Stimulated activated naive CD4-positive, alpha-beta T cell (primary cell): ENCODE measurements at places on chromosomes 6 and 20.

- no peak for DNase-seq
Observed at GRCh38 chr20:53163486-53163885, 191.3 kb downstream of the TSHZ2 start.

- DNase-seq = no peak
Observed at GRCh38 chr6:92362404-92362803, 1057.0 kb downstream of the EPHA7 start.

- DNase-seq = no peak
Observed at GRCh38 chr6:53604623-53605190, 59.8 kb upstream of the GCLC start.

GRCh38 chr6:130366107-130367005 is 539 bp downstream of the TMEM200A start:
- DNase-seq = no peak

DNA sequence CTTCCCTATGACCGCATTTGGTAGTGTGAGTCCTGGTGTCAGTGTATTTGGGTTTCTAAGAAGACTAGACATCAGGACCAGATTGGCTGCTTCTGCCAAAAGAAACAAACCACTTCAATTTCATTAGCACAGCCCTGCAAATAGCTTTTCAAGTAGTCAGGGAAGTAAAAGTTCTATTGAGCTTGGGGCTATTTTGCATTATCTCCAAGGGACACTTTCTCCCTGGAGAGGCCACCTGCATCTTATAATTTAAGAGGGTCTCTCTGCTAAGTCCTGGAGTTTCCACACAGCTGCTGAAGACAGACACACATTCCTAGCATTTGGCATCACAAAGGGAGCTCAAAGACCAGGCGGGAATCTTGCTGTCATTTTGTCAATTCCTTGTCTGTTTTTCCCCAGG is 141.2 kb downstream of the BMP2 start:
- no peak for DNase-seq

- DNase-seq = no peak
Observed at GRCh38 chr6:39247667-39248194, 18.5 kb upstream of the KCNK5 start.
